ELF-1 (cell line): ENCODE measurements at places on chromosomes 2 and 18.
A peak's percentile ranks its signal among the peaks of the same experiment; 100 is the strongest.

DNA sequence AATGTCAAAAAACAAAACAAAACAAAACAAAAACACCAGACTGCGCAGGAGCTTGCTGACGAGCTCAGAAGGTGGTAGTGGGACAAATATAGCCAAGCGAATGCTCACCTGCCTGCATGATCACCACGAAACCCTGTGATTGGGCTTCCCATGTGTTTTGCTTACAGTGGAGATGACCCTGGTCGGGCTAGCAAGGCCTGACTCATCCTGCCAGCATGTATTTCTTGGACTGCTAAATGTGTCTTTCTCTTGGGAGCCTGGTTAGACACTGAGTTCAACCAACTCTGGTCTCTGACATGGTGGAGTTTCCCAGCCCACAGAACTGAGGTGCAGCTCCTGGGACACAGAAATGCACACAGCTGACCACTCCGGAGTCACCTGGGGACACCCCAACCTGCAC, 30.7 kb upstream of the DUSP2 start:
- DNase-seq: no peak

DNA sequence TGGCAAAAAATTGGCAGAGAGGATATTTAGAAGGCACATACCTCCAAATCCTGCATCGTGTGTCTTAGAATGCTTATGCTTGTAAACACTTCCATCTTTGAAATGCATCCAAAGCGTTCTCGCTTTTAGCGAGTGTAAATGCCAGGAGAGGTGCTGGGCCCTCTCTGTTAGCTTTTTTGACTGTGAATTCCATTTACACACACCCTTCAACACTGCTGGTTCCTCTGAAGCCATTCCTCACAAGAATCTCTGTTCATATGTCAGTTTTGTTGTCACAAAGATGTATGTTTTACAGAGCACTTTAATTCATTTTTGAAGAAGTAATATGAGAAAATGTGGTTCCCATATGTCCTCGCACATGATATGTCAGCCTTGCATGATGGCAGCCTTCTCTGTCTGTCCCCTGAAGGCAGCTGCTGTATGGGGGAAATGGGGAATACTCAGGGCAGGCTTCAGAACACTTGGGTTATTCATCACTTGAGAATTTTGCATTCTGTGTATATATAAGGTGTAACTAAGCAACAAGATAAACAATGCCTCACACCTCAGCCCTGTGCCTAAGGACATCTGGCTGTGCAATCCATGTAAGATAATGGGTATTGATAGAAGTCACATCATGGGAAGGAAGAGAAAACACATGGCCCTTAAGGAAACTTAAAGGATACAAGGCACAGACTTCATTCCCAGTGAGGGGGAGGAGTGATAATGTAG, 52.3 kb downstream of the RAB27B start:
- peak; percentile 14 for DNase-seq

DNA sequence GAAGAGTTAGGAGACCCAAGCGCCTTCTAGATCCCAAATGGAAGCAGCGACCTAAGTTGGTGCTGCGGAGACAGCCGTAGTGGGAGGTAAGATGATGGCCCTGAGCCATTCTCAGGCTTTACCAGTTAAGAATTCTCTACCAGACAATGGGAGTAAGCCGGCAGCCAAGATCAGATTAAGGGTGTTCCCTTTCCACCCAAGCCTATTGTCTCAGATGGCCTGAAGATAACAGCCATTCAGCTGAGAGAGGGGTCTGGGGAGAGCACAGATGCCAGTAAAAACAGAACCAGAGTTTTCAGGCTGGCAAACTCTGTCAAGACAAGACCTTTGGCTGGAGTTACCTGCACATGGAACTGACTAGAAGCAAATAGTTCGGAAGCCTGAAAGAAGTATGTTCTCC, 191.7 kb upstream of the HAAO start:
- peak; percentile 68 for DNase-seq

GRCh38 chr2:230938098-230938497, 13.1 kb upstream of the GPR55 start:
- no peak for DNase-seq

GRCh38 chr2:198630384-198630783, 826.0 kb downstream of the PLCL1 start:
- DNase-seq: no peak

DNA sequence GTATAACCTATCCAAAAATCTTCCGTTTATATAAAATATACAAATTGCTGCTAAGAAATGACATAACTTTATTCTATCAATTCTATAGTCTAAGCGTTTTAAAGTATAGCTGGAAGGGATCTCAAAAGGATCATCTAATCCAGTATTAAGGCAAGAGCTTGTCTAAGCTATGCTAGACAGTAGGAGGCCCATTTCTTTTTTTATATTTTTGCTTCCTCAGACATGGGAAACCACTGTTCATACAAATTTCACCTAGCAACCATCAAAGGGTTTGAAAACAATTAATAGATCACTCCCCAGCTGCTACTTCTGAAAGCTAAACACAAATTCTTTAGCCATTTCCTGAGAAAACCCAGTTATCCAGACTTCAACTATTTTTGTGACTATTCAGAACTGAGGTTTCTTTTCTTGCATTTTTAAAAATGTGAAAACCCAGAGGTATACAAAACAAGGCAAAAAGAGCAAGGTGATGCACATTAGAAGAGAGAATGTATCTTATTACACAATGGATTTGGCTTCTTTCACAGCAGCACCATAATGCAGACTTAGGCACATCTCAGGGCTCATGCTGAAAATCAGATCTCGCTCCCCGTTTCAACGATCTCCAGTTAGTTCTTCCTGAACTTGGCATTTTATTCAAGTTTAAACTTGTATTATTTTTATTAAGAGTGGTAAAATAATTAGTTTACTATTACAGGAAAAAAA, 274.4 kb downstream of the LRP1B start:
- DNase-seq: no peak

DNA sequence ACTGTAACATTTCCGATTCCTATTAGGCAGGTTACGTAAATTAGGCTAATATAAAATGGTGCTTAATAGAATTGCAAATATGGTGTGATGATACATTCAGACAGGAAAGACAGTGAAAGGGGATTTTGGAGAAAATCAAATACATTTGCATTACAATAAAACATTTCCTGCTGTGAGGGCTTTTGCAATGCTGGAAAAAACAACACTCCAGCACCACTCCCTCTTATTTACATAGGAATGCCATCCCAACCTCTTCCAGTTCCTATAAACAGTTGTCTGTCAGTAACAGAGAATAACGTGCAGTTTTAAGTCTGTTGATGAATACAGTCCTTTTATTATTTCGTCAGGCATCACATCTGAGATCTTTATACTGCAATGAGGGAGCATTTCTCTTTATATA, 298.8 kb upstream of the FANCL start:
- peak; percentile 72 for DNase-seq

- no peak for DNase-seq
Observed at GRCh38 chr2:122028371-122029100, 273.1 kb downstream of the TSN start.

- DNase-seq: no peak
Observed at GRCh38 chr18:72542984-72543356, 1.2 kb downstream of the CBLN2 start.

DNA sequence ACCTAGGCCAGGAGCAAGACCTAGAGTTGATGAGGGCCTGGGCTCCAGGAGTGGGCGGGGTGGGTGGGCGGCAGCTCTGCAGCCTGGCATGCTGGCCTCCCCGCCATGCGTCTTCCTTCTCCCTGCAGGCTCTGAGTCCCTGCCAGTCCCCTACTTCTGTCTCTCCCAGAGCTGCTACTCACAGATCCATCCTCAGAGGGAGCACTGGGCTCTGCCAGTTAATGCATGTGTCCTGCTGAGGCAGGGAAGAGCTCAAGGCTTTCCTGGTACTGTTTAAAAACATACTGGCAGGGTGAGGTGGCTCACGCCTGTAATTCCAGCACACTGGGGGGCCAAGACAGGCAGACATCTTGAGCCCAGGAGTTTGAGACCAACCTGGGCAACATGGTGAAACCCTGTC, 38.7 kb upstream of the EDAR start:
- no peak for DNase-seq

DNA sequence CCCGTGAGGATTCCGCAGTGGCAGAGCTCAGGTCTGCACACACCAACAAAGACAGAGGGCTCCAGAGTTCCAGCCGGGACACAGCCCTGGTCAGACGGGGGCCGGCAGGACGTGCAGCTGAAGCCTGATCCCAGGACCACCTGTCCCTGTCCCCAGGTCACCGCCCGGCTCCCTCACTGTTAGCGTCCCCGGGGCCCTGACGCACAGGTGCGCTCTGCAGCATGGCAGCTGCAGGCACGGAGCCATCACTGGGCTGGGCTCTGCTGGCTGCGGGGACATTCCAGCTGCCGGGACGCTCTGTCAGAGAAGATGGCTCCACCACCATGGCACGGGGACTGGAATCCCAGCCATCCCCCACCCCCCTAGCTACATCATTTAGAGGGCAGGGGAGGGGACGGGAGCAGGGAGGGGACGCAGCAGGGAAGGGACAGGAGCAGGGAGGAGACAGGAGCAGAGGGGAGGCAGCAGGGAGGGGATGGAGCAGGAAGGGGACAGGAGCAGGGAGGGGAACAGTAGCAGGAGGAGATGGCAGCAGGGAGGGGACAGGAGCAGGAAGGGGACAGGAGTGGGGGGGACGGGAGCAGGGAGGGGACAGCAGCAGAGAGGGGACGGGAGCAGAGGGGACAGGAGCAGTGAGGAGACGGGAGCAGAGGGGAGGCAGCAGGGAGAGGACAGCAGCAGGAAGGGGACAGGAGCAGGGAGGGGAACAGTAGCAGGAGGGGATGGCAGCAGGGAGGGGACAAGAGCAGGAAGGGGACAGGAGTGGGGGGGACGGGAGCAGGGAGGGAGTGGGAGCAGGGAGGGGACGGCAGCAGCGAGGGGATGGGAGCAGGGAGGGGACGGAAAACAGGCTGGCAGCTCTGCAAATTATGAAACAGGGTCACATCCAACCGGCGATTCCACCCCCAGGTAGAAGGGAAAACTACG, 39.8 kb downstream of the SLC66A2 start:
- DNase-seq: peak; percentile 53

- DNase-seq: peak; percentile 13
Observed at GRCh38 chr18:54717673-54718407, 110.4 kb upstream of the RAB27B start.

DNA sequence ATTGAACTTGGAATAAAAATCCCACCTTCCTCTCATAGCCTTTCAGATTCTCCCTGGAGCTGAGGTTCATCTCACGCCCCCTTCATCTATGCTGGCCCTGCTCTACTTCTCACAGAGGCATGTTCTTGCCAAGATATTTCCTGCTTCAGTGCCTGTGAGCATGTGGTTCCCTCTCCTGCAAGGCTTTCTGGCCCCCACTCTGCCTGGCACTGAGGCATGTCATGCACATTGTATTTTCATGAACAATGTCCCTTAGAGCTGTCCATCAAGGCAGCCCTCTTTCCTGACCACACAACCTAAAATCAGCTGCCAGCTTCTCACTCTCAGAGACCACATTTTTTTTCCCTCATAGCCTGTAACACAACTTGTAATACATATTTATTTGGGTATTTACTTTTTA, 18.0 kb upstream of the HK2 start:
- DNase-seq: no peak

- no peak for DNase-seq
Observed at GRCh38 chr2:72848436-72849137, 22.8 kb upstream of the EXOC6B start.

- no peak for DNase-seq
Observed at GRCh38 chr2:177606636-177607035, 214.1 kb downstream of the AGPS start.

GRCh38 chr2:2325516-2325915, 5.6 kb downstream of the MYT1L start:
- peak; percentile 19 for DNase-seq

GRCh38 chr2:144083211-144083610, 436.7 kb downstream of the ZEB2 start:
- no peak for DNase-seq

DNA sequence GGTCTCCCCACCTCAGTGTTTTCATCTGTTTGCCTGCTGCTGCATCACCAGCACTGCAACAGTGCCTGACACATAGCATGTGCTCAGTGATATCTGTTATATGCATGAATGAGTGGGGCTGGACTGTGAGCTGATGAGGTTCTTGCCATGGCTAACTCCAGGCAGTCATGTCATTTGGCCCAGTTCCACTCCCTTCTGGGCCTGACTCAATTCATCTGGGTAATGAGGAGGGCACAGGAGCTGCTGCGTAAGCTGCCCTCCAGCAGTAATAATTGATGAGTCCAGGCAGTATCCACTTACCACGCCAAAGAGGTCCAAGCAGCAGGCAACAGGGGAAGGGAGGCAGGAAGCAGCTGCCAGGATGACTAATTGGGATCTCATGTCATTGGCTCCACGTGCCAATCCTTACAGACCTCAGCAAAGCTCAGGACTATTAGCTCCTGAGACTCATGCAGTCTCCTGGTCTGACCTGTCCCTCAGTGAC, 34.1 kb upstream of the MAT2A start:
- DNase-seq: no peak

DNA sequence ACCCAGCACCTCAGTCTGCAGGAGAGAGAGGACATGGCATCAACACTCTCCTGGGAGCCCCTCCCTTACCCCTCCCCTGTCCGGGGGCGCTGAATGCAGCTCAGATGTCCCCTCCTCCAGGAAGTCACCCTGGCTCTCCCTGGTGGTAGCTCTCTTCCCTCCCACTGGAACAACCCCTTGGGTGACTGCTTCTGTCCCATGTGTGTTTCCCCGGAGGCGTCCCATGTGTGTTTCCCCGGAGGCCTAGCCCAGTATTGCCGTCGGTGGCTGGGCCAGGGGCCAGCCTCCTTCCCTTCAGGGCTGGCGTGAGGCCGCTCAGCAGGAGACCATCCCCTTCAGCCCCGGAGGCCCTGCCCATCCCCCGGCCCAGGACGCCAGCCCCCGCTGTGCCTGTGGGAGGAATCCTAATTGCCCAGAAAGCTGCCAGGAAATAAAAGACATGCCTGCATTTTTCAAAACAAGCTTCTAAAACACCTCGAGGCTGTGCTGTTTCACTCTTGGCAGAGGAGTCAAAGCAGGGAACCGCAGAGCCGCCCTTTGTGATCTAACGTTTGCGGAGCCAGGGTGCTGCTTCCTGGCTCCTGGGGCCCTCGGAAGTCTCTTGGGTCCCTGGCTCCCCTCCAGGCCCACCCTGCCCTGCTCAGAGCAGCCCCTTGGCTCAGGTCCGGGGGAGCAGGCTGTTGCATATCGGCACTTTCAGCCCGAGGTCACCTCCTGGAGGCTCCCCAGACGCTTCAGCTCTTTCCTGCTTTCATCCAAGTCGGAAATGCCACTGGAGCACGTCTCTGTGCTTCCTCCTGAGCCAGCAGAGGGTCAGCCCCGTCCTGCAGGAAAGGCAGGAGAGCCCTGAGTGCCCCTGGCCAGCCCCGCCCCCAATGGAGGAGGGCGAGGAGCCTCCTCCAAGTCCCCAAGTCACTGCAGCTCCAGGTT, 11.4 kb downstream of the SNED1 start:
- peak; percentile 90 for DNase-seq

GRCh38 chr18:68839701-68840100, 41.8 kb downstream of the CCDC102B start:
- DNase-seq: no peak

- DNase-seq: no peak
Observed at GRCh38 chr2:96308248-96308647, 2.9 kb upstream of the SNRNP200 start.

DNA sequence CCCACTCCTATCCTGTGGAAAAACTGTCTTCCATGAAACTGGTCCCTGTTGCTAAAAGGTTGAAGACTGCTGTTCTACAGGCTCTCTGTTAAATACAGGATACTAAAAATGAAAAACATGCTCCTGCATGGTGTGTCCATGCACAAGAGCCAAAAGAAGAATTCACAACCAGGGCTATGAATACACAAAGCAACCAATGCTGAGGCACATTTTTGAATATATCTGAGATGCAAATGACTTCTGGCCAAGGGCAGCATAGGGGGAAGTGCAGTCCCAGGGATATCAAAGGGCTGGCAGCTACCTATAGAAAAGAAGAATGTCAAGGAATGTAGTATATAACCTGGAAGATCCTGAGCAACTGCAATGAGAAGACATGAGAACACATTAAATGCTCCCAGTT, 6.6 kb downstream of the NEMP2 start:
- DNase-seq: no peak
